ENCODE measurements at places on chromosomes 16 and 17.

- no peak for DNase-seq
These were observed 1.3 kb upstream of the BRICD5 start for GRCh38 chr16:2211923-2212347.

GRCh38 chr17:74271281-74271680 lies 2.8 kb upstream of the DNAI2 start:
- DNase-seq: no peak

- no peak for DNase-seq
These were observed 3.4 kb downstream of the FBXO39 start for GRCh38 chr17:6779411-6779810.

GRCh38 chr17:64484380-64484779 lies 12.5 kb downstream of the POLG2 start:
- no peak for DNase-seq

GRCh38 chr16:66473051-66473571 lies 46.0 kb downstream of the BEAN1 start:
- no peak for DNase-seq

- no peak for DNase-seq
These were observed 53.5 kb downstream of the C17orf58 start for GRCh38 chr17:67942810-67943209.

- DNase-seq: no peak
These were observed 105.8 kb downstream of the ZNF778 start for GRCh38 chr16:89323120-89323960.

GRCh38 chr17:8719291-8720246 lies 25.1 kb downstream of the CCDC42 start:
- DNase-seq: no peak

DNA sequence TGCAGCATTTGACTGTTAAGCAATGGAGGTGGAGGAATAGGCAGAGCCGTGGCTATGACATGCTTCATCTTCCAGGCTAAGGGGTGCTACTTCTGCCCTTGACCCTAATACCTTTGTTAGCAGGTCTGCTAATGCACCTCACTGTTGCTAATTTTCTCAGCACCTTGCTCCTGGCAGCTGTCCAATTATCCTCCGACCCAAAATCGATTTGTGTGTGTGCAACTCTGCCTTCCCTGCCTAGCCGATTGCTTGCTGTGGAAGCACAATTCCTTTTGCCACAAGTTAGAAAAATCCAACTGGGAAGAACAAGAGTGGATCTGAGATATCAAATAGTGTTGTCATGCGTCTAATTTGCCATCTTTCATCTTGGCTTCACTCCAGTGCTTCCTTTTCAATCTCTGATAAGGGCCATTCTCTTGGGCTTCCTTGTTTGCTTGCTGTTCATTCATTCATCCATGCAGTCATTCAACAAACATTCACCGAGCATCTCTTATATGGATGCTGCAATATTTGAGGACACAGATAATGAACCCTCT lies 422.8 kb downstream of the RBFOX1 start:
- DNase-seq: no peak

DNA sequence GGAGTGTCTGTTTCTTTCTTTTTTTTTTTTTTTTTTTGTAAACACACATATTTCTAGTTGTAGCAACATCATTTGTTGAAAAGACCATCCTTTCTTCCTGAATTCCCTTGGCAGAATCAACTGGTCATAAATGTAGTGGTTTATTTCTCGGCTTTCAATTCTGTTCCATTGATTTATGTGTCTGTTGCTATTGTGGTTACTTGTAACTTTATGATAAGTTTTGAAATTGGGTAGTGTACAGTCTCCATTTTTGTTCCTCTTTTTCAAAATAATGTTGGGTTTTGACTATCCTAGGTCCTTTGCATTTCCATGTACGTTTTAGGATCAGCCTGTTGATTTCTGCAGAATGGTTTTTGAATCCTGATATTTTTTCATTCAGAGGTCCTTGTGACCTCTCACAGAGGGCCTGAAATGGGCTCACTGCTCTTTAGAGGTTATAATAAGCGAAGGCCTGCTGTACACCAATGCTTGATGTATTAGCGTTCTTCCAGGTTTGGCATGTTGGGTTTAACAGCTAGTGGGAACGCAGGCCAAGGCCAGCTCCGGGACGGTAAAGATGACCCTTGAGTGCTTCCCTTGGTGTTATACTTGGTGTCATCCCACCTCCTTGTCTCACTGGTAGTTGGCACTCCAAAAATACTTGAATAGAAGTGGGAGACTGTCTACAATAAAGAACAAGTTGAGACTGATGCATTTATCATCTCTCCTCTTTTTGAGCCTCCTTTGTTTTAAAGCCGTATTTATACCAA lies 43.8 kb downstream of the ZNRF1 start:
- no peak for DNase-seq

GRCh38 chr17:34826332-34826731 lies 134.9 kb downstream of the CCT6B start:
- no peak for DNase-seq

DNA sequence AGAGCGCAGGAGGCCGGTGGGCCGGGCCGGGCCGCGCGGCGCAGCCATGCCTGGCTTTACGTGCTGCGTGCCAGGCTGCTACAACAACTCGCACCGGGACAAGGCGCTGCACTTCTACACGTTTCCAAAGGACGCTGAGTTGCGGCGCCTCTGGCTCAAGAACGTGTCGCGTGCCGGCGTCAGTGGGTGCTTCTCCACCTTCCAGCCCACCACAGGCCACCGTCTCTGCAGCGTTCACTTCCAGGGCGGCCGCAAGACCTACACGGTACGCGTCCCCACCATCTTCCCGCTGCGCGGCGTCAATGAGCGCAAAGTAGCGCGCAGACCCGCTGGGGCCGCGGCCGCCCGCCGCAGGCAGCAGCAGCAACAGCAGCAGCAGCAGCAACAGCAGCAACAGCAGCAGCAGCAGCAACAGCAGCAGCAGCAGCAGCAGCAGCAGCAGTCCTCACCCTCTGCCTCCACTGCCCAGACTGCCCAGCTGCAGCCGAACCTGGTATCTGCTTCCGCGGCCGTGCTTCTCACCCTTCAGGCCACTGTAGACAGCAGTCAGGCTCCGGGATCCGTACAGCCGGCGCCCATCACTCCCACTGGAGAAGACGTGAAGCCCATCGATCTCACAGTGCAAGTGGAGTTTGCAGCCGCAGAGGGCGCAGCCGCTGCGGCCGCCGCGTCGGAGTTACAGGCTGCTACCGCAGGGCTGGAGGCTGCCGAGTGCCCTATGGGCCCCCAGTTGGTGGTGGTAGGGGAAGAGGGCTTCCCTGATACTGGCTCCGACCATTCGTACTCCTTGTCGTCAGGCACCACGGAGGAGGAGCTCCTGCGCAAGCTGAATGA lies 606 bp downstream of the THAP11 start:
- DNase-seq: no peak

- no peak for DNase-seq
These were observed 705 bp upstream of the PITPNC1 start for GRCh38 chr17:67376415-67376736.

GRCh38 chr16:47278306-47278970 lies 134.7 kb upstream of the NETO2 start:
- no peak for DNase-seq

DNA sequence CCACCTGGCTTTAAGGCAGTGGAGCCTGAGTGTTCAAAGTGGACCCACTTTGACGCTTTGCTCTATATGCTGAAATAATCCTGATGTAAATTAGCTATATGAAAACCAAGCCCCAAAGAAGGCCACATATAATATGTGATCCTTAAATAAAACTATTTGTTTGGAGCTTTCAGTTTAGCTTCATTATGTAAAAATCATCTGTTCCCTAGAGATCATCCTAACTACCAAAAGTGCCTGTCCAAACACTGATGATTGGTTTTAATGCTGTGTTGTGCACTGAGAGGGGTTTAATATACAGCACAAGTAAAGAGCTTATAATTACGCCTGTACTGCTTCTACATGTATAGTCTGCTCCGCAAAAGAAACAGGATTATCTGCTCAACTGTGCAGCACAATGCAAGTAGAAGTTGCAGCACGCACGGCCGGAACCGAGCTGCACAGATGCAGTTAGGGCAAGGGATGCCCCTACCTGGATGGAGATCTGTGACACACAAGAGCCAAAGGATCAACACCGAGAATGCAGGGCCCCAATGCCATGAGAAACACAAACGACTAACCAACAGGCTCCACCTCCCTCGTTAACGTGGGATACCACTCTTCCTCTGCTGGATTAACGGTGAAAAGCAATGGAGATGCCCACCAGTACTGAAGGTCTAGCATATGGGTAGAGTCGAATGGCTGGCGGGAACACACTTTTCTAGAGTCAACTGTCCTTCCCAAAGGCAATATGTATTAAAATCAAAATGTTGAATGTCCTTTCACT lies 20.5 kb downstream of the USP7 start:
- no peak for DNase-seq

DNA sequence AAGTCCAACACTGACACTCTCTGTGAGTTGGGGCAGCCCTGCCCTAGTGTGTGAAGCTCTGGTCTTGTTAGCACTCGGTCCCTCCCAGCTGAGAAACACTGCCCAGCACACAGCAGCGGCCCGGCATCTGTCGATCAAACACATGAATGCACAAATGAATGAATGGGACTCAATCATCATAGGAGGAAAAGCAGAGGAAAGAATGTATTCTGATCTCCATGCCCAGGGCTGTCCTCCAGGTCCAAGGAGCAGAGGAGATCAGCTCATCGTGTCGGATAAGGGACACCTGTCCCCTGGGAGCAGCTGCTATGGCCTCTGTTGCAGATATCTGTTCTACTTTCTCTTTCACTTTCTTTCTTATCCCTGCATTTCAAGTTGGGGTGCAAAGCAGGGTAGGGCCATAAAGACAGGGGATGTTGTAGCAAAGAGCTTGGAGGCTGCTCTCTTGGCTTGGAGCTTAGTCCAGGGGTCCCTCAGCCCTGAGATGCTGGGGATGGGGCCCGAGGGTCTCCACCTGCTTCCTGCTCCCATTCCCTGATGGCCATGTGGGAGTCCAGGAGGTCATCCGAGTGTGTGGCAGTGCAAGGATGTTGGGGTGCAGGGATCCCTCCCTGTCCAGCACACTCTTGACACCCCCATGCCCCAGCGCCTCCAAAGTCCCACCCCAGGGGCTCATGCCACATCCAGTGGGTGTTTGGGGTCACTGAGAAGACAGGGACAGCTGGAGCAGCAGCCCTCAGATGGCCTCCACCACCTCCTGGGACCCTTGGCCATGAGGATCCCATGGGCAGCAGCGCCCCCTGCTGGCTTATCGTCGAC lies 88.2 kb downstream of the IRF8 start:
- DNase-seq: peak; percentile 72

GRCh38 chr16:35733278-35733965 lies 2274.0 kb downstream of the TP53TG3F start:
- no peak for DNase-seq

DNA sequence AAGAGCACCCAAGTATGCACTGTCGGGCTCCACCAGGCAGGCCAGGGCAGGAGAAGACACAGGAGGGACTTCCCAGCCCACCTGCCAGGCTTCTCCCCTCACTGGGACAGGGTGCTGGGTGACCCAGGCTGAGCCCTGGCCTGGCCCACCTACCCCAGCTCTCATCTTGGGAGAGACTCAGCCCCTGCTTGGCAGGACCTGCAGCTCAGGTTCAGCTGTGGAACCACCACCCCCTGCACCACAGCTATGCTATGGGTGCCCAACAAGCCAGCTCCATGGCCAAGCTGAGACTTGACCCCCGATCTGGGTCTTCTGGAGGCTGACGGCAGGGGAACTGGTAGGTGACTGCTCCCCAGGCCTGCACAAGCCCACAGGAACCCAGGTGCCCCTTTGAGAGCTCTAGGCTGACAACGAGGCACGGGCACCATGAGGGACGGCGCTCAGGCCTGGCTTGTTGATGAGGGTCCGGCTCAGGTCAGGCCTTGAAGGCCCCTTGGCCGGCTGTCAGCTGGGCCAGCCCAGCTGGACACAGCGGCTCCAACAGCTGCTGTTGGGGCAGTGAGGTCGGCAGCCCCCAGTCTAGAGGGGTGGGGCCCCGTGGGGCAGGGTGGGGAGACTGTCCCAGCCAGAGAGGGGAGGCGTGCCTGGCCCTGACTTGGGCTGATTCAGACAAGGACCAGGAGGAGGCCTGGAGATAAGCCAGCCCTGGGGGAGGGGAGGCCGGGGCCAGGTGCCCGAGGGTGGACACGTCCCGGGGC lies 4.6 kb downstream of the RPUSD1 start:
- no peak for DNase-seq

- no peak for DNase-seq
These were observed at the start of gene AANAT for GRCh38 chr17:76467366-76467765. TSS of gene AANAT (plus strand) at chr17:76467603. CDS start at chr17:76468747, 1,144 bp downstream.

DNA sequence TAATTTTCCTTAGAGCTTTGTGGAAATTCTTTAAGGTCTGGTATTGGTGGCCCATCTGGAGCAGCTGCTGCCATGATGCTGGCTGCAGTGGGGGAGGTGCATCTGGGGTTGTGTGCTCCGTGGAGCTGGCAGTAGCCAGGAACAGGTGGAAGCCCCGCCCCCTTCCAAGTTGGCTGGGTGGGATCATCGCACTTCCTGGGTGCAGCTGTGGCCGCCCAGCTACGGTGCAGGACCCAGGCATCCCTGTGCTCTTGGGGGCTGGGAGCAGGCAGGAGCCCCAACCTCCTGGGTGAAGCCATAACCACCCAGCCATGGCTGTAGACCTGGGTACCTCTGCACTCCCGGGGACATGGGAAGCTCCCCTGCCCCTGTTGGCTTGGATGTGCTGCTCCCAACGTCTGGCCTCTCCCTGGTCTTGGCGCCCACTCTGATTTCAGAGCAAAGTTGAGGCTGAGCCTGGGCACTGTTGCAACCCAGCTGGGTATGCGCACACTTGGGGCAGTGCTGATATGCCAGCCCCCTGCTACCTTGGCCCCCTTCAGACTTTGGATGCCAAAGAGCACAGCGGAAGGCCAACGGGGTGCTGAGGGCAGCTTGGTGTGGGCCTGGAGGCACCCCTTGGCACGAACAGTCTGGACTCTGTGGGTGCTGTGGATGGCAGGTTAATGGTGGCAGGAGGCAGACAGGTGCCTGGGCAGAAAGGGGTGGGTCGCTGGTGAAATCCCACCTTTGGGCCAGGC lies 145.2 kb downstream of the MYO1D start:
- no peak for DNase-seq

DNA sequence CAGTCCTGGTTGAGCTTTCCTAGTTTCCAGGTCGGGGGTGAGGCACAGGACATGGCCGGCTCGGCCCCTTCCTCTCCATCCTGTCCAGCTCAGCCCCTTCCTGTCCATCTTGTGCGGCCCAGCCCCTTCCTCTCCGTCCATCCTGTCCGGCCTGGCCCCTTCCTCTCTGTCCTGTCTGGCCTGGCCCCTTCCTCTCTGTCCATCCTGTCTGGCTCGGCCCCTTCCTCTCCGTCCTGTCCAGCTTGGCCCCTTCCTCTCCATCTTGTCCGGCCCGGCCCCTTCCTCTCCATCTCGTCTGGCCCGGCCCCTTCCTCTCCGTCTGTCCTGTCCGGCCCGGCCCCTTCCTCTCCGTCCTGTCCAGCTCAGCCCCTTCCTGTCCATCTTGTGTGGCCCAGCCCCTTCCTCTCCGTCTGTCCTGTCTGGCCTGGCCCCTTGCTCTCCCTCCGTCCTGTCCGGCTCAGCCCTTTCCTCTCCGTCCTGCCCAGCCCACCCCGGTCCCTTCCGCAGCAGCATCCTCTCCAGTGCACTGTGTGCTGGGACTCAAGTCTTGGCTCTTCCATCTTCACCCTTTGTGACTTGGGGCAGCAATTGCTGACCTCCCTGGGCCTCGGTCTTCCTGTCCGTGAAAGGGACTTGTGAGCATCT lies 5.5 kb upstream of the ZNF750 start:
- no peak for DNase-seq

- no peak for DNase-seq
These were observed 225.3 kb upstream of the TBX2 start for GRCh38 chr17:61174310-61174709.

All from GM12891 (cell line).